ENCODE measurements at places on chromosomes 4 and X.
A peak's percentile ranks its signal among the peaks of the same experiment; 100 is the strongest.

DNA sequence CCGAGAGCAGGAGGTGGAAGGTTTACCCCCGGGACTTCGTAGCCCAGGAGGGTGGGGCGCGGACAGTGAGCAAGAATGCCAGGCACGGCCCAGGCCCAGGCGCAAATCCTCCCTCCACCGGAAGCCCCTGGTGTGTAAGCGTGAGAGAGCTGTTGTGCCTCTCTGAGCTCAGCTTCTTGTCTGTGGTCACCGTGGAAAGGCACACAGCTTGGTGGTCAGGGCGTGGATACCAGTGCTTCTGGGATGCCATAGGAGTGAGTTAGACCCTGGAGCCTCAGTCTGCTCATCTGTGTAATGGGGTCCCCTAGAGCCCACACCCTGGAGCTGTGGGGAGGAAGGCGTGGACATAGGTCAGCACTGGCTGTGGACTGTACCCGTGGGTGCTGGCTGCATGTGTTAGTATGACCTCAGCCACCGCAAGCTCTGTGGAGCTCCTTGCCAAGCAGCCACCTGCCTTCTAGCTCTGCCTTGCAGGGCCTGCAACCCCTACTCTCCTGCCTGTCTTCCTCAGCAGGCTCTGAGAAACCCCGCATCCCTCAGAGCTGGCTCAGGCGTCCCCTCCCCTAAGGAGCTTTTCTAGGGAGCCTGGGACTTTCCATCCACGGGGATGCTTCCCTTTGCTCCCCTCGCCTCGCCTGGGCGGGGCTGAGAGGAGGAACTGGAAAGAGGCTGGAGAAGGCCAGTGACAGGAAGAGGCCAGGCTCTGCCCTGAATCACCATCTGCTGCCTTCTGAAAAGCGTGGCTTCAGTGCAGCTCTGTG lies 28.0 kb upstream of the AFAP1 start:
- no peak for DNase-seq

GRCh38 chrX:50471390-50471789 lies 765 bp upstream of the DGKK start:
- peak; percentile 18 for DNase-seq

GRCh38 chr4:167555338-167556022 lies 321.2 kb upstream of the SPOCK3 start:
- peak; percentile 4 for DNase-seq

DNA sequence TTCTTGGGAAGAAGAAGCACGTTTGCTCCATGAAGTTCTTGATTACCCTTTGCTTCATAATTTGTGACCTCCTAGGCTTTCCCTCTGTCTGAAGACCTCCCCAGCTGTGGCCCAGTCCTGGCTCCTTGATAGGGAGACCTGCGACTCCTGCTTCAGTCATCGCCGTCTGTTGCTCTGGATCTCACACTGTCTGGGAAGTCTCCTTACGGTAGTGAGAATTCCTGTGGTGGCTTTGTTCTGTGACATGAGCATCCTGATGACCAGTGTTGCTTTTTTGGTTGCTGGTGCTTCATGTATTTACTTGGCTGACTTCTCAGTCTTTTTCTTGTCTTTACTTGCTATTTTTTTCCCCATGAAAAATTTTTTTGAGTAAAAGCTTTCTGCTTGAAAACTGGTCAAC lies 44.2 kb downstream of the JADE1 start:
- no peak for DNase-seq

DNA sequence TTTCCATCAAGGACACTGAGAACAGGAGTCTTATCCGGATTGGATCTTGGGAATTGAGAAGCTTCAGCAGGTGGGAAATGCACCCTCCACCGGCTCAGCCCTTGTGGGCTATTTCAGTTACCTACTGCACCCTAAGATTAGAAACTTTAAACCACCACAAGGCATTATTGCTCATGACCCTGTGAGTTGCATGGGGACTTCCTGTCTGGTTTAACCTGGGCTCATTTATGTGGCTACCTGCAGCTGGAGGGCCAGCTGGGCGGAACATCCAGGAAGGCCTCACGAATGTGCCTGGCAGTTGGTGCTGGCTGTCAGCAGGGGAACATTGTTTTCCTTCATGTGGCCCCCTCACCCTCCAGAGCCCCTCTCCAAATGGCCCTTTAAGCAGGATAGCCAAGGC lies 164.1 kb downstream of the DEFB131A start:
- DNase-seq = no peak

DNA sequence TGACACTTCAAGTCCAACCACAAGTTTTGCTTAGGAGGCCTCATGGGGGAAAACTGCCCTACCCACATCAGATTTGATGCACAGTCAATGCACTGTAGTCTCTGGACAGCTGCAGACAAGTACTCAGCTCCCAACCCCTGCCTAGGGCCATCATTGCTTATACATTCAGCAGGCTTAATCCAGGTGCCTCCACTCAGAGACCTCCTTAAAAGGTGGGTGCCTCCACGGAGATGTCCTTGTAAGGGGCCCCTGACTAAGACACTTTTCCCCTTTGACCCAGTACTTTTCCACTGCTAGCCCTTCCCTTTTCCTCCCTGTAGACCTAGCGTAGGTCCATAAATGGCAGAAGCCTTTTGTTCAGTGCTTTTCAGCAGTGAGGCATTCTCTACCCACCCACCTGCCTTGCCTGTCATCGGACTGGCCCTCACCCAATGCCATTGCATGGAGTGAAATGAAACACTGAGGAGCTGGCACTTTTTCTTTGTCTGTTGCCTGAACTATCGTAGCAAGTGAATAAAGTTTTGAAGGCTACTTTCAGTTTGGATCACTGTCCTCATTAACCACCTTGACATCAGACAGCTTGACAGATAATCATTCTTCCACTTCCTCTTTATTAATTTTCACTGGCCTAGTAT lies 23.8 kb upstream of the PLK4 start:
- DNase-seq = no peak

DNA sequence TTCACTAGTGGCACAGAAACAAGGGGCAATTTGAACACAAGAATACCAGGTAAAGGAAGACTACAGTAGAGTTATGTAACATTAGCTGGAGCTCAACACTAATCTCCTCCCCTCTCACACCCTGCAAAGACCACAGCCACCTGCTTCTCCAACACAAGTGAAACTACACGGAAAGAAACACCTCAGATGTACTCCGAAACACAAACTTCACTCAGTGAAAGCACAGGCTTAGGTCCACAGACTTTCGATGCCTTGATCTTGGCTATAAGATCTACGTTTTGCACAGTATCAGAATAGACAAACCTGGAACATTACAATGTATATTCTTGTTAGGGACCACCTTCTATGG lies 7.6 kb downstream of the ACSL1 start:
- no peak for DNase-seq

DNA sequence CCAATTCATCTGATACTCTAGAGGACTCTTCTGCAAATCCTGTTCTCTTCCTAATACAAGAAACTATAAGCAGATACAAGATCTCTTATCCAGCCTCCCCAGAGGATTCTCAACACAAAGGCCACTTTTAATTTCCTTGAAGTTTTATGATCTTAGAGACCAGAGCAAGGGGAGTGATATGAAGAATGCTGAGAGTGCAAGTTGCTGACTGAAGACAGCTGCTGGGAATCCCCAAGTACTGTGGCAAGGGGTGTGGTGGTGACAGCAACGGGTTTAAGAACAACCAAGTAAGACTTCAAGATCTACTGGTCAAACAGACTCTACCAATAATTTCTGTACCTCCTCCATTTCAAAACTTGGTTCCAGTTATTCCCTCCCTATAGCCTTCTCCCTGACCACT lies 7.0 kb downstream of the AMMECR1 start:
- DNase-seq = no peak

GRCh38 chr4:2008671-2008920 lies 178 bp downstream of the NELFA start:
- no peak for DNase-seq

DNA sequence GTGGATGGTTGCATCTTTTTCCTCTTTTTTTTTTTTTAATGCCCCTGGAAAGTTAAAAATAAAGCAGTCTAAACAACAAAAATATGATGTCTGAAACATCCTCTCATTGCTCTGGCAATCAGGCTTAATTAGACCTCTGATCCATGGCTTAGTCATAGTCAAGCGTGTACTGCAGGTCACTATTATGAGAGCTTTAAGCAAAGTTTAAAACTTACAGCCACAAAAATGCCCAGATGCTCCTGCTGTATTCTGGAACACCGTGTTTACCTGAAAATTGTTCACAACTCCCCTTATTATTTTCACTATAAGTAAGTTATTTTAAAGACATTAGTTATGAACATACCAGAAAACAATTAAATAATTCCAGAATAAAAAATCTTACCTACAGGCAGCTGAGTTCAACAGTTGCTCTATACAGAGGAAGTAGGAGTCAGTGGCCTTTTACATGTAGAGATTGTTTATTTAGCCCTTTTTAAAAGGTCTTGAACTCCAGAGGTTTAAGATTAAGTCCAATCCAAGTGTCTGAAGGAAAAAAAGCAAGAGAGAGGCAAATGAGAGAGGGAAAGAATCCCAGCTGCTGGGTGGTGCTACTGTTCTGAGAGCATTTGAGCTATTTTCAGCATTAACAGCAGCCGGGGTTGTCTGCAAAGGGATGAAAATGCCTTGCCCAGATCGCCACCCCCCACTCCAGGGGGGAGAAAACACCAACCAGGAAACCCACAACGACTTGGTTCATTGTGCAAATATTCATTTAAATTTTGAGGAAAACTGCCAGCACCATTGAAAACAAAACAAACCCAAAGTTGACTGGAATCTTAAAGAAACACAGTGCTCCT lies 36.9 kb downstream of the SORBS2 start:
- no peak for DNase-seq

GRCh38 chr4:97786306-97786920 lies 356.9 kb downstream of the STPG2 start:
- DNase-seq = no peak

GRCh38 chr4:67256388-67257043 lies 288.8 kb downstream of the CENPC start:
- DNase-seq = no peak

GRCh38 chr4:185039508-185040273 lies 21.4 kb downstream of the HELT start:
- no peak for DNase-seq

DNA sequence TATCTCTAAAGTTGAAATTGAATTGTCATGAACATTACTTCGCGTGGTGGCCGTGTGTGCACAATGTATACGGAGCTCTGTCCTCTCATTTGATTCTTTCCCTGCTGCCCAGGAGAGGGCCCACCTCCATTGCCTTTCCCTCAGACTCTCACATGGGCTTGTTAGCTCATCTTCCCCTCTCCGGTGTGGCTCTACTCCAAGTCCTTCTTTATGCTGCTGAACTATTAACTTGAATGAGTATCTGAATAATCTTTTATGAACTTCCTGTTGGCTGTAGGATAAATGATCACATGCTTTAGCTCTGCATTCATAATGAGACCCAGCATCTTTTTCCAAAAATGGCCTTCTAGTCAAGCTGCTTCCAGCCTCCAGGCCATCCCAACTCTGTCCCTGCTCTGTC lies 68.8 kb upstream of the CLNK start:
- DNase-seq = no peak

GRCh38 chr4:122218762-122219161 lies 66.6 kb downstream of the BLTP1 start:
- no peak for DNase-seq

- no peak for DNase-seq
Observed at GRCh38 chr4:56360071-56360470, 27.2 kb downstream of the AASDH start.

- no peak for DNase-seq
Observed at GRCh38 chrX:53223068-53223693, 1.8 kb downstream of the KDM5C start.

DNA sequence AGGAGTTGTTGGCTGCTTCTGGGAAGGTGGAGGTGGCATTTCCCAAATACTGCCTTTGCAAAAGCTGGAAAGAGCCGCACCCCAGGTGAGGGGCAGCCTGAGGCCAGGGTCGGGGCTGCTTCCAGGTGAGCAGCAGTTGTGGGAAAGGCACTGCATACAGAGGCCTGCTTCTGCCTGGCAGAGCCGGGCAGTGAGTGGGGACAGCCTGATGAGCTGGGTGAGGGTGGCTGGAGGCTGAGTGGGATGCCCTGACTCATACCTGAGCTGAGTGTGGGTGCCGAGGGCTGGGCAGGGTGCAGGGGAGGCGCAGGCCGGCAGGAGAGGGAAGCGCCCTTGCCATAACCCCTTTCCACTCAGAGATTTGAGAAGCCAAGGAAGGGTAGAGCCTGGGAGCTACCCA lies 6.5 kb upstream of the PSAPL1 start:
- no peak for DNase-seq

DNA sequence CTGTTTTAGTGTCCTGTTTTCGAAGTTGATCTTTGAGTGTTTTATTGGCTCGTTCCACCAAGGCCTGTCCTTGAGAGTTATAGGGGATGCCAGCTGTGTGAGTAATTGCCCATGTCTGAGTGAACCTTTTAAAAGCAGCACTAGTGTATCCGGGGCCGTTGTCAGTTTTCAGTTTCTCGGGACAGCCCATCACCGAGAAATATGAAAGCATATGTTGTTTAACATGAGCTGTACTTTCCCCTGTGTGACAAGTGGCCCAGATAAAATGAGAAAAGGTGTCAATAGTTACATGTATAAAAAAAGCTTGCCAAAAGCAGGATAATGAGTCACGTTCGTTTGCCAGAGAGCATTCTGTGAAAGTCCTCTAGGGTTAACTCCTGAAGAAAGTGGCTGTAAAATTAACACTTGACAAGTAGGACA lies 48.6 kb upstream of the RASSF6 start:
- peak; percentile 48 for DNase-seq

DNA sequence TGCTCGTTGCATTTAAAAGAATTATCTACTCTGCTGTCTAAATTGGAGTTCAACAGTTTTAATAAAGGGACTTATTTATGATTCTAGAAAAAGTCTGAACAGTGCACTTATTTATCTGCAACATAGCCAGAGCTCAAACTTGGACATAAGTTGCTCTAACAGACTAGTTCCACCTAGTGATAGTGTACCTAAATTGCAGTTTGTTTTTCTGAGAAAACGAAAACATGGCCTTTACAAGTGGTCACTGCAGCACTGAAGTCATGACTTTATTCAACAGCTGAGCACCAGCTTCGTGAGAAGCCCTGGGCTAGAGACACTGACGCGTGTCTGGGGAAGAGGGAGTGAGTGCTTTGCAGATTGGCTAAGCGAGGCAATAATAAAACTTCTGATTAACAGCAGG lies 77.3 kb upstream of the IGSF1 start:
- DNase-seq = no peak

DNA sequence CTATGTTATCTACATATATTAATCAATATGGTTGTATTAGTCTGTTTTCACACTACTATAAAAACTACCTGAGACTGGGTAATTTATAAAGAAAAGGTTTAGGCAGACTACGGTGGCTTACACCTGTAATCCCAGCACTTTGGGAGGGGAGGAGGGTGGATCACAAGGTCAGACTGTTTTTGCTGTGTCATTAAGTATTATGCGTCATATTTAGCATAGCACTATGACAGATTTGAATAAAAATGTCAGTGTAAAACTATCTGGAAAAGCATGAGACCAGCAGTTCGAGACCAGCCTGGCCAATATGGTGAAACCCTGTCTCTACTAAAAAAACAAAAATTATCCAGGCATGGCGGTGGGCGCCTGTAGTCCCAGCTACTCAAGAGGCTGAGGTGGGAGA lies 209.7 kb upstream of the ARHGAP24 start:
- no peak for DNase-seq
